Kidney epithelial cell (primary cell): ENCODE measurements at places on chromosomes 11 and 22. TPM values are rescaled to one million over a fixed set of nuclear protein-coding genes. Genes with fewer than 3 reads are reported as not detected.

OR5A1 gene
- total RNA-seq = not detected in 2 replicates

CYP2D6 gene
- 0.58 and 1.1 TPM in 2 replicates for total RNA-seq

KBTBD4 gene
- total RNA-seq = 19.6 and 21.5 TPM in 2 replicates

C11orf86 gene
- not detected in 2 replicates for total RNA-seq

OR51I1 gene
- not detected in 2 replicates for total RNA-seq

SEC14L3 gene
- not detected in 2 replicates for total RNA-seq

CRYBB2 gene
- total RNA-seq = not detected in 2 replicates

ALG12 gene
- total RNA-seq = 24.3 and 26.2 TPM in 2 replicates

C11orf65 gene
- 0.25 and 0.75 TPM in 2 replicates for total RNA-seq
